ENCODE measurements at places on chromosomes 5 and 9.

DNA sequence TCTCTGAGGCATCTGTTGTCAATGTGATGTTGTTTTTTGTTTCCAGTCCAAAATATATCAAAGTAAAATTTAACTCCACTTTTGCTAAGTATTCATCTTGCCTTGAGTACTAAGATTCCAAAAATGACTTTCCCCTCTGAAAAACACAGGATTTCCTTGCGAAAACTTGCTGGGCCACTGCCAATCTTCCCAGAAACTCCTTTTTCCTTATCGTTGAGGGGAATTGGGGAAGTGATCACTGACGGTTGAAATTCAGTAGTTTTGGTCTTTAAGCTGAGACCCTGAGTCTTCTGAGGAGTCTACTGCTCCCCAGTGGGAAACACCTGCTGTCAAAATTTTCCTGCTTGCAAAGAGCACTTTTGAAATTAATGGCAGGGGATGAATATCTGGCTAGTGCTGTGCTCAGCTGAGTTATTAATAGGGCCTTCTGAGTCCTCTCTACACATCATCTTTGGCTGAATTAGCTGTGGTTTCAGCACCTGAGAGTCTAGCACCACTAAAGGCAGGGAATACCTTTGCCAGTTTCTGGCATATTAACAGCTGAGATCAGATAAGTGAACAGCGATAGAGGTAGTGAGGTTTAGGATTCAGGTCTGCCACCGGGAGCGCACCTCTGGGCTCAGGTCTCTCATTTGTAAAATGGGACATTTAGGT, 18.0 kb downstream of the TLR4 start:
- no peak for DNase-seq

DNA sequence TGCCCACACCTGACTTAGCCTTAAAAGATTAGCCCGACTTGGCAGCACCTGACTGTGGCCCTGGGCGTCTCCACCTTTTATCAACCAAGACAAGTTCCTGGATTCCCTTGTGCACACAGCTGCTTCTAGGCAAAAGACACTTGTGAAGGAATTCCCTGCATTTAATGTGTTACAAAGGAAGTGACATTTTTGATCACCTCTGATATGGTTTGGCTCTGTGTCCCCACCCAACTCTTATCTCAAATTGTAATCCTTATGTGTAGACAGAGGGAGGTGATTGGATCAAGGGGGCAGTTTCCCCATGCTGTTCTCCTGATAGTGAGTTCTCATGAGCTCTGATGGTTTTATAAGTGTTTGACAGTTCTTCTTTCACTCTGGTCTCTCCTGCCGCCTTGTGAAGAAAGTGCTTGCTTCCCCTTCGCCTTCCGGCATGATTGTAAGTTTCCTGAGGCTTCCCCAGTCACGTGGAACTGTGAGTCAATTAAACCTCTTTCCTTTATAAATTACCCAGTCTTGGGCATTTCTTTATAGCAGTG, 2.6 kb upstream of the CPEB4 start:
- DNase-seq, result no peak

- DNase-seq, result no peak
These were observed 268.6 kb downstream of the NR3C1 start for GRCh38 chr5:143134900-143135299.

DNA sequence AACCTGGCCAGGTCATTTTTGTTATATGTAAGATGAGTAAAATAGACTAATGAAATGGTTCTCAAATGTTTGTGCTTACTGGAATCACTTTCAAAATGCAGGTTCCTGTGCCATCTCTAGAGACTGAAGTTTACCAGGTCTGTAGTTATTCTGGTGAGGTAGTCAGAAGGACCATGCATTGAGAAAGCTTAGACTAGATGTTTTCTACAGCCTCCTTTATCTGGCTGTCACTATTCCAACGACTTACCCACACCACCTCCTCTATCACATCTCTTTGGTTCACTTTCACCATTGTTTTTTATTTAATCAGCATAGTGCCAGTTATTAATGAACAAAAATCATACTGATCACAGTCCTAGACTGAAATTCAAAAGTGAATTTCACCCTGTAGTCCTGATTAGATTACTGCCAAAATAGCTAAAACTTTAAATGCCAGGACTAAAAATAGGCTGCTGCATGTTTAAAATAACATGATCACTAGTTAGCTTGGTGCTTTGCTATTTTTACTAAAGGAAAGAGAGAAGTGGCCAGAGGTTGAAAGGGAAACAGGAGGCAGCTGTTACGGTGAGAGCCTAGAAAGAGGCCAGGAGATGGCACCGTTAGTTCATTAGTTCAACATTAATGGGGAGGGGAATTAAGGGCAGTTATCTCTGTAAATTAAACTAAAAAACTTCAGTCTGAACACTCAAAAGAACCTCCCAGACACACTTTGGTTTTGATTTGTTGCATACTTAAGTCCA, 13.9 kb upstream of the FNIP1 start:
- no peak for DNase-seq

- DNase-seq, result no peak
These were observed 48.1 kb downstream of the EBF1 start for GRCh38 chr5:159051421-159052282.

DNA sequence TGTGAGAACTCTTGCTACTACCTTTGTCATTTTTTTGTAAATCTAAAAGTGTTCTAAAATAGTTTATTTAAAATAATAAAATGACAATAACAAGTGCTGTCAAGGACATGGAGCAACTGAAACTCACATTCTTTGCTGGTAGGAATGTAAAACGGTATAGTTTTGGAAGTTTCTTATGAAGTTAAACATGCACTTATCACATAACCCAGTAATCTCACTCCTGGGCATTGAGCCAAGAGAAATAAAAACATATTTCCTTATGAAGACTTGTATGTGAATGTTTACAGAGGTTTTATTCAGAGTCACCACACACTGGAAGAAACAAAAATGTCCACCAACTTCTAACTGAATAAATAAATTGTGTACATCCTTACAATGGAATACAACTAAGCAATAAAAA, 46.0 kb upstream of the COL15A1 start:
- no peak for DNase-seq

- no peak for DNase-seq
These were observed 2086.5 kb upstream of the C9orf72 start for GRCh38 chr9:29659736-29660135.

GRCh38 chr9:25990376-25990775, 312.1 kb upstream of the TUSC1 start:
- no peak for DNase-seq

DNA sequence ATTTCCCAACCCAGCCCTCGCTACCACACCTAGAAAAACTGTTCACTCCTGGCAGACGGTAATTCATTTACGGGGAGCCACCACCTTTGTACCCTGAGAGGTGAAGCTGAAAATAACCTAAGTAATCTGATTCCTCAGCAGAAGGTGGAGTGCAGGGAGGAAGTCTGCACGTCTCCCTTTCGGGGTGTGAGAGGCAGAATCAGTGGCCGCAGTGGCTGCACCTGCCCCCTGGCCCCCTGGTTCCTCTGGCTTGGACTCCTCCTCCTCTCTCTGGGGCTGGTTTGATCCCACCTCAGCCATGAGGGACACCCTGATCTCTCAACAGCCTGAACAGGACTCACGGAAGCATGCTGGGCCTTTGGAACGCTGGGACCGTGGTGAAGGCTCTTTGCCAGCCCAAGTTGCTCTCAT, 10.5 kb downstream of the TMEM174 start:
- DNase-seq, result no peak

- no peak for DNase-seq
These were observed 1652.3 kb upstream of the WWC1 start for GRCh38 chr5:166639151-166639550.

GRCh38 chr5:28329176-28329575, 1290.8 kb upstream of the CDH9 start:
- DNase-seq, result no peak

DNA sequence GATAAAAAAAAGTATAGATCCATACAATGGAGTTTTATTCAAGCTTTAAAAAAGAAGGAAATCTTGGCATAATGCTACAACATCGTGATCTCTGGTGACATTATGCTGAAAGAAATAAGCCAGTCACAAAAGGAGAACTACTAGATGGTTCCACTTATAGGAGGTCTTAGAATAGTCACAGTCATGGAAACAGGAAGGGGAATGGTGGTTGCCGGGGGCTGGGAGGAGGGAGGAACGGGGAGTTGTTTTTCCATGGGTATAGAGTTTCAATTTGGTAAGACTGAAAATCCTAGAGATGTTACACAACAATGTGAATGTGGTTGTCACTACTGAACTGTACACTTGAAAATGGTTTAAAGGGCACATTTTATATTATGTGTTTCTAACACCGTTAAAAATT, 94.5 kb downstream of the CFAP90 start:
- no peak for DNase-seq

GRCh38 chr5:10580531-10581423, 16.9 kb downstream of the ANKRD33B start:
- DNase-seq, result no peak

DNA sequence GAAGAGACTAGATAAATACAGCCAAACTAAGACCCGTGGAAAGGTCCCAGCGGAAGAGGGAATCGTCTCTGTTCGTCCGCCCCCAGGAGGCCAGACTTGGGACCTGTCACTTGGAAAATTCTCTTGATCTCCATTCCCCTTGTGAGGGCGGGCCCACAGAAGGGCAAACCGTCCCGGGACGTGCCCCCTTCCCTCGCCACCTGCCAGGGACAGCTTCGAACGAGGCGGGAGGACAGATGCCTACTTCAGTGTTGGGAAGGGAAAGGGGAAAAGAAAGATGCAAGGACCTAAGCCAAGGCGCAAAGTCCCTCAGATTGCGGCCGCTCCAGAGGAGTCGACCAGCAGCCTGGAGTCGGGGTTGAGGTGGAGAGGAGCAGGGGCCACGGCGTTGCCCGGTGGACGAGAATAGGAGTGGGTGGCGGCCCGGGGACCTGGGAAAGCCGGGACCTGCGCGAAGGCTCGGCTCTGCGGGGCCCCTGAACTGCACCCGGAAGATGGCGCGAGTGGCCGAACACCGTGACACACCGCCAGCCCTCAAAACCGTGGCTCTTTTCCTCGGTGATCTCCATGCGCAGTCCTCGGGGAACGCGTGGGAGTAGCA, 4.4 kb upstream of the EBF1 start:
- DNase-seq, result no peak

GRCh38 chr9:128714586-128715435, 9.1 kb downstream of the ZDHHC12 start:
- DNase-seq, result no peak

DNA sequence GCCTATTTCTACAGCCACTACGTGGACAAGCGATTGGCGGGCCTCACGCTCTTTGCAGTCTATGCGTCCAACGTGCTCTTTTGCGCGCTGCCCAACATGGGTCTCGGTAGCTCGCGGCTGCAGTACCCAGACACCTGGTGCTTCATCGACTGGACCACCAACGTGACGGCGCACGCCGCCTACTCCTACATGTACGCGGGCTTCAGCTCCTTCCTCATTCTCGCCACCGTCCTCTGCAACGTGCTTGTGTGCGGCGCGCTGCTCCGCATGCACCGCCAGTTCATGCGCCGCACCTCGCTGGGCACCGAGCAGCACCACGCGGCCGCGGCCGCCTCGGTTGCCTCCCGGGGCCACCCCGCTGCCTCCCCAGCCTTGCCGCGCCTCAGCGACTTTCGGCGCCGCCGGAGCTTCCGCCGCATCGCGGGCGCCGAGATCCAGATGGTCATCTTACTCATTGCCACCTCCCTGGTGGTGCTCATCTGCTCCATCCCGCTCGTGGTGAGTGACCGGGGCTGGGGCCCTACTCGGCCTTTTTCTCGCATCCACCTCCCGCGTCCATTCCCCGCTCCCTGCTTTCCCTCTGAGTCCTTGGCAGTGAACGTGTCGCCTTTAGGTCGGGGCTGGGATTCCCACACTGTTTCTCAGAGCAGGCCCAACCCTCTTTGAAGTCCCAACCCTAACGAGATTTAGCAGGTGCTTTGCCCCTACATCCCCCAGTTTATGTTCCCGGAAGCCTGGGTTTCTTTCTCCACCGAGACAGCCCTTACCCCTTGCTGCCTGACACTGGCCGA, 1.8 kb downstream of the PTGER4 start:
- DNase-seq, result no peak

GRCh38 chr5:65125591-65126541, 355.9 kb downstream of the ADAMTS6 start:
- DNase-seq, result no peak

- DNase-seq, result no peak
These were observed 615.1 kb downstream of the TLE1 start for GRCh38 chr9:81074221-81074620.

- DNase-seq, result no peak
These were observed 208.3 kb downstream of the ATP10B start for GRCh38 chr5:160643616-160644240.

- DNase-seq, result no peak
These were observed 1536.2 kb upstream of the CDH9 start for GRCh38 chr5:28574606-28575005.

DNA sequence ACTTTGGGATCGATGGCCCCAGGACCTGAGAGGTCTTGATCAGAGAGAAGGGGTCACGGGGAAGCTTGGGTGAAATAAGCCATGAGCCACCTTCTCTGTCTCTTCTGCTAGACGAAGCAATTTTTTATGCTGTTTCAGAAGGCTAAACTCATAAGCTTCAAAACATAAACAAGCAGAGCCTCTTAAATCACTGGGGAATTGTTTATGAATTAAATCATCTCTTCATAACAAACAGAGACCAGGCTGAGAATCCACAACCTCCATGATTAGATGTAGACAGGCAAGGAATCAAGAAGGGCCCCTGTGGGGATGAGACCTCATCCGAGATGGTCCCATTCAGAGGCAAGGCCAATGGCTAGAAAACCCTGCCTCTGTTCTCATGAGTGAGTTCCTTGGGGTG, 21.7 kb upstream of the TCOF1 start:
- DNase-seq, result no peak

GRCh38 chr5:173835661-173836060, 52.5 kb upstream of the CPEB4 start:
- DNase-seq, result no peak

GRCh38 chr9:108417726-108418125, 438.1 kb downstream of the ACTL7B start:
- no peak for DNase-seq

DNA sequence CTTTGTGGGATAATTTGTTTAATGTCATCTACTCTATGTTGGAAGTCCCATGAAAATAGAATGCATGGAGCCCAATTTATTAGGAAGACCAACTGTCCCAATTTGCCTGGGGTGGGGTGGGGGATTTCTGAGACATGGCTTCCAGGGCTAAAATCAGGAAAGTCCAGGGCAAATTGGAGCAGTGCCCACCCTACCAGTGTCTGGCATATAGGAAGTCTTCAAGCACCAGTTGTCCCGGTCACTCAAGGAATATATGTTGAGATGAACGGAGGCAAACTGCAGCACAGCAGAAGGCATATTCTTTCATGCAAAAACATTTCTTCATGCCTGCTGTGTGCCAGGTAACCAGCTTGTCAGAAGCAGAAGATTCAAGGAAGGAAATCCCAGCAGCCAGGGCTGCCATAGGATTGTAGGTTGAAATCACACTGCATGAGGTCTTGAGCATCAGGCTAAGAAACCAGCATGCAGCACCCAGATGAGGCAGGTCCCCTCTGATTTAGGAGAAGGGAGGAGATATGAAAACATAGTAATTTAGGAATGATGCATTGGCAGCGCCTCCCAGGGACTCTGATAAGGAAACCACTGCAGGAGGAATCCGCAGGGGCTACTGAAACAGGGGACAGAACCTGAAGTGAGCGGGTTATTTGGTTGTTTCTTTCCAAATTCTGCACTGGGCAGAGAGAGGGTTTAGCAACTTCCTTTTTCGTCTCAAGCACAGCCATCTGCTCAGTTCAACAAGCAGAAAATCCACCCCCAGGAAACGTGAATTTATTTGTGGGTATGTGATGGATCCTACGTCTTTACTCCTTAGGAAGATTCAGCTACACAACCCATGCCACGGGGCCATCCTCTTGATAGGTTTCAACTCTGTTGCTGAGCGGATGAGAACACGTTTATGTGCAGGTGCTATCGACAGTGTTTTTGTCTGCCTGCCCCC, 112.6 kb upstream of the CPEB4 start:
- no peak for DNase-seq
